Mesothelial cell of epicardium (in vitro differentiated cells): ENCODE measurements at places on chromosomes 2 and 18.

GRCh38 chr2:98643496-98644100 lies 35.2 kb downstream of the UNC50 start:
- no peak overlapping the region for H3K27ac ChIP-seq
- H3K27me3 ChIP-seq: no peaks in the 10 kb centered on the region
- no peak overlapping the region for H3K4me3 ChIP-seq

DNA sequence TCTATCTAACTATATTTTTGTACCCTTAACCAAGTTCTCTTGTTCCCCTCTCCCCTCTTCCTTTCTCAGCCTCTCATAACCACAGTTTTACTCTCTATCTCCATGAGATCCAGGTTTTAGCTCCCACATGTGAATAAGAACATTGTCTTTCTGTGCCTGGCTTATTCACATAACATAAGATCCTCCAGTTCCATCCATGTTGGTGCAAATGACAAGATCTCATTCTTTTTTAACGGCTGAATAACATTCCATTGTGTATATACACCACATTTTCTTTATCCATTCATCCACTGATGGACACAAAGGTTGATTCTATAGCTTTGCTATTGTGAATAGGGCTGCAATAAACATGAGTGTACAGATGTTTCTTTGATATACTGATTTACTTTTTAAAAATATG lies 83.9 kb upstream of the TMEM178A start:
- H3K27me3 ChIP-seq: no peaks in the 10 kb centered on the region
- DNase-seq: no peak
- H3K36me3 ChIP-seq: peaks cover 11% of the 10 kb centered on the region
- H3K4me3 ChIP-seq: no peak overlapping the region

GRCh38 chr18:70781860-70782453 lies 493.1 kb downstream of the SOCS6 start:
- no peaks in the 10 kb centered on the region for H3K4me1 ChIP-seq
- no peak for DNase-seq
- no peaks in the 10 kb centered on the region for H3K36me3 ChIP-seq
- peaks cover 19% of the 10 kb centered on the region for H3K27me3 ChIP-seq

GRCh38 chr2:140128909-140129308 lies 1348.7 kb upstream of the NXPH2 start:
- H3K4me1 ChIP-seq: no peaks in the 10 kb centered on the region
- DNase-seq: no peak
- no peak overlapping the region for H3K27ac ChIP-seq
- no peaks in the 10 kb centered on the region for H3K36me3 ChIP-seq

- no peak overlapping the region for H3K4me3 ChIP-seq
- H3K4me1 ChIP-seq: peaks cover 7% of the 10 kb centered on the region
- DNase-seq: no peak
- no peaks in the 10 kb centered on the region for H3K36me3 ChIP-seq
- H3K27ac ChIP-seq: no peak overlapping the region
These were observed 128.3 kb upstream of the ETAA1 start for GRCh38 chr2:67268797-67269196.
